ENCODE measurements at places on chromosomes 7 and 10. TPM values are rescaled to one million over a fixed set of nuclear protein-coding genes. Genes with fewer than 3 reads are reported as not detected.

DNA sequence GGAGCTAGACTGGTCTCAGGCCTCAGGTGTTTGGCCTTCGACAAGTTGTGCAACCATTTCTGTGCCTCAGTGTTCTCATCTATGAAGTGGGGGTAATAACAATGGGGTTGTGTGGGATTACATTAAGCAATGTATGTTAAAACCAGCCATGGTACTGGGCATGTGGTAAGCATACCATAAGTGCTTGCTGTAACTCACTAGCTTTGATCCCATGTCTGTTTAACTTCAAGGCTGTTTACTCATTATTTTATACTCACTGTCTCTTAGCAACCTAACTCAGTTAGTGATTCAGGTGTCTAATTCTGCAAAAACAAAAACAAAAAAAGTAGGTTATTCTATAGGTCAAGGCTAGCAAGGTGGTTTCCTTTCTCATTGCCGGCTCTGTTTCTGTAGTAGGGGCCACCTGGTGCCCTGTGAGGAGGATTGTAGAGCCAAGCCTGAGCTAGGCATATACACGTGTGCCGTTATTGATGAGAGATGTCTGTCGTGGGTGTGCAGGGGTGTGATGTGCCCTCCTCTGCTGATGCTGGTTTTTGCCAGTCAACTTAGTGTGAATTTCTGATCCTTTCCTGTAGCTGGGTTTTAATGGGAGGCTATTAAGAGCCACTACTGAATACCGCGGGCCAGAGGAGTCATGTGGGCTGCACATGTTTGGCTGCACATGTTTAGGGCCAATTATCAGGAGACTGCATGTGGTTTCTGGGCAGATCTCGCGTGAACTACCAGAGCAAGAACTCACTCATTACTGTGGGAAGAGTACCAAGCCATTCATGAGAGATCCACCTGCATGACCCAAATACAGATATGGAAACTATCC, 56.2 kb downstream of the EEPD1 start:
- no peak for DNase-seq

GRCh38 chr10:113069595-113069994, 119.5 kb downstream of the TCF7L2 start:
- no peak for DNase-seq

- no peak for DNase-seq
These were observed 102.5 kb downstream of the IMMP2L start for GRCh38 chr7:111459757-111460280.

Gene BTBD16
- 0.42 TPM for total RNA-seq

Gene PIK3CG
- total RNA-seq, result 0.03 TPM

All from H7 (cell line).